ENCODE measurements at places on chromosomes 3 and 15. TPM values are rescaled to one million over a fixed set of nuclear protein-coding genes. Genes with fewer than 3 reads are reported as not detected.

DNA sequence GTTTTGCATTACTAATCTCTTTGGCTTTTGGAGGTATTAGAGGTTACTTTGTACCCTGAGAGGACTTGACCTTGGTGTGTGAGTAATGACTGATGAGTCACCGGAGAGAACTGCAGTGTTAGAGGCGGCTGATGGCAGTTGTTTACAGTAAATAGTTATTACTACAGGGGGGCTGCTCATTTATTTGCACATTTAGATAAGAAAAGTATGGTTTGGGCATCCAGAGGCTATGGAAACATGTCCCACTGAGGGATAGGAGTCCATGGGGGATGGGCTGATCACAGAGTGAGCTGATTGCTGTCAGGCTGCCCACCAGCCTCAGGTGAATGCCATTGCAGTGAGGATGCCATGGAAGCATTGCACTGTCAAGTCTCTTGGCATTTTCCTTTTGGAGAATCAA is 17.3 kb upstream of the STAC start:
- H3K36me3 ChIP-seq: no peaks in the 10 kb centered on the region
- H3K4me1 ChIP-seq: no peaks in the 10 kb centered on the region
- H3K27me3 ChIP-seq: peaks cover 10% of the 10 kb centered on the region

GRCh38 chr15:34217587-34218225 is 7.1 kb upstream of the EMC4 start:
- no peaks in the 10 kb centered on the region for H3K4me1 ChIP-seq
- peak overlapping the region; percentile 17 for H3K27ac ChIP-seq
- peaks cover 2% of the 10 kb centered on the region for H3K27me3 ChIP-seq
- no peak overlapping the region for H3K4me3 ChIP-seq

GRCh38 chr3:170038434-170039110 is 777 bp downstream of the GPR160 start:
- H3K27ac ChIP-seq: peak overlapping the region; percentile 20
- H3K36me3 ChIP-seq: no peaks in the 10 kb centered on the region
- H3K4me1 ChIP-seq: peaks cover 4% of the 10 kb centered on the region

- peak overlapping the region; percentile 71 for H3K27ac ChIP-seq
- H3K4me1 ChIP-seq: peaks cover 26% of the 10 kb centered on the region
- ATAC-seq: peak; percentile 38
- H3K4me3 ChIP-seq: peak overlapping the region; percentile 55
- H3K27me3 ChIP-seq: no peaks in the 10 kb centered on the region
These were observed 61.4 kb upstream of the ZBTB38 start for GRCh38 chr3:141306922-141307321.

GRCh38 chr3:107025961-107026360 is 351.3 kb upstream of the CCDC54 start:
- H3K27me3 ChIP-seq: peaks cover 10% of the 10 kb centered on the region
- no peak overlapping the region for H3K4me3 ChIP-seq
- no peaks in the 10 kb centered on the region for H3K36me3 ChIP-seq
- H3K27ac ChIP-seq: no peak overlapping the region
- no peaks in the 10 kb centered on the region for H3K4me1 ChIP-seq
- no peak for ATAC-seq

The IL17RC gene
- total RNA-seq: 1.2 TPM

Measured in activated T-helper 17 cell treated with anti-CD3 and anti-CD28 coated beads, Interleukin-2, amount 50 U/mL, for 72 hours (primary cell).